ENCODE measurements at places on chromosomes 5 and 9.

DNA sequence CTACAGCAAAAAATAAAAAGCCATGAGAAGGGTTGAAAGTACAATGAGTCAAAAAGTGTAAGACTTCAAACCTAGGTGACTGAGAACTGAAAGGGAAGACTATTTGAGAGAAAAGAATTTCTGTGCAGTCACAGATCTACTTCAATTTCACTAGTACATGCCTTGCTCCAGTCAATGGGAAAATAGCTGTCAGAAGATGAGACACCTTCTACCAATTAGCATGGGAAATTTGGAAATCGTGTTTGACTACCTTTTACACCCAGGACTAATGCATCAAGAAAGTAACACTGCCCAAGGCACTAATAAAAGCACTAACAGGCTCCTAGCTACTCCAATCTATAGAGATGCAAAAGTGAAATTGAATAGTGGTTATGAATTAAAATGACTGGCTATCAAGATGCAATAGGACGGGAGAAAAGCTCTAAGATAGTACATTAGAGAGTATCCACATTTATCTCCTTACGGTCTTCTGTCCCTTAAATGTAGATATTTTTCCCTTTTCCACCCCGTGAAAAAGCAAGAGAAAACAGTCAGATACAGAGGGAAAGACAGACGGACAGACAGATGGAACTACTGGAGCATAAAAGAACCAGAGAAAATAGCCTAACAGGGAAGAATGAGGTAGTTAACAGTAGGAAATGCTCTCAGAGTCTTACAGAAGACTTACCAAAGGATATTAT lies 15.2 kb downstream of the ERP44 start:
- DNase-seq = no peak

DNA sequence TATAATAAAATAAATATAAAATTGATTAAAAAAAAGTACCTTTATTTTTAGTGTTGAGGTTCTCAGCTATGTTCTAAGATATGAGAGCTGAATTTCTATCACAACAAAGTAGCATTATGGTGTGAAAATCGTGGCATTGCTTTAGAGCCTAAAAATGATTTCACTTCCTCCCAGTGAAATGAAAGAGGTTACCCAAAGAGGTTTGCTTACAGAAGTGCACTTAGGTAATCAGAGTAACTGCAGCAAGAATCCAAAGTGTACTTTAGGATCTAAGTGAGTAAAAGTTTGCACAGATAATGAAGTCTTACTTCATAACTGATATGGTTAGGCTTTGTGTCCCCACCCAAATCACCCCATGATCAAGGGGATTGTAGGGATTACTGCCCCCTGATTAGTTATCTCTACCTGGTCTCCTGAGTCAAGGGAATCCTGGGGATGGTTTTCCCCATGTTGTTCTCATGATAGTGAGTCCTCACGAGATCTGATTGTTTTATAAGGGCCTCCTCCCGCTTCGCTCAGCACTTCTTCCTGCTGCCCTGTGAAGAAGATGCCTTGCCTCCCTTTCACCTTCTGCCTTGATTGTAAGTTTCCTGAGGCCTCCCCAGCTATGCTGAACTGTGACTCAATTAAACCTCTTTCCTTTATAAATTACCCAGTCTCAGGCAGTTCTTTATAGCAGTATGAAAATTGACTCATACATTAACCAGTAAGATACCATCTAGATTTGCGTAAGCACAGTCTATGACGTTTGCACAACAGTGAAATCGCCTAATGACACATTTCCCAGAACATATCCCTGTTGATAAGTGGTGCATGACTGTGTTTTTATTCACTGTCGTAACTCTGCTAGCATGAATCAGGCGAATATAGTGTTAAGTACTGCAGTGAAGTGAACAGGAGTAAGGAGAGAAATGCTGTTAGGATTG lies 40.3 kb upstream of the LRRC70 start:
- no peak for DNase-seq

DNA sequence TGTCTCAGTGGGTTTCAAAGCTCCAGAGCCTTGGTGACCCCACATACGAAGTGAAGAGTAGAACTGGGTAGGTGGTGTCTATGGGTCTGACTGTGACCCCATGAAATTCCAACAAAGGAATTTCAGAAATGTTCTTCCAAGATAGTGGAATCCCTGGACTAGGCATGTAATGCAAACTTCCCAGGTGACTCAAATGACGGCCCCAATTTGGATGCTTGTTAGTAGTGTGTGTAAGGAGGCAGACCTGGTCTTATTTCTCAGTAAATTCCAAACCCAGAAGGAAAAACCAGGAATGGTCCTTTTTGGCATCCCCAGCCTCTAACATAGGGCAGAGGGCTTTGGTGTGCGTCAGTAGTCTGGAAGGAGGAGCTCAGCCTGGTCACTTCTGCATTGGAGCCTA lies 43.6 kb upstream of the ABCA1 start:
- no peak for DNase-seq

GRCh38 chr5:17276445-17276844 lies 59.0 kb downstream of the BASP1 start:
- DNase-seq = no peak

- DNase-seq = no peak
Observed at GRCh38 chr9:79633558-79633957, 61.8 kb downstream of the TLE4 start.

DNA sequence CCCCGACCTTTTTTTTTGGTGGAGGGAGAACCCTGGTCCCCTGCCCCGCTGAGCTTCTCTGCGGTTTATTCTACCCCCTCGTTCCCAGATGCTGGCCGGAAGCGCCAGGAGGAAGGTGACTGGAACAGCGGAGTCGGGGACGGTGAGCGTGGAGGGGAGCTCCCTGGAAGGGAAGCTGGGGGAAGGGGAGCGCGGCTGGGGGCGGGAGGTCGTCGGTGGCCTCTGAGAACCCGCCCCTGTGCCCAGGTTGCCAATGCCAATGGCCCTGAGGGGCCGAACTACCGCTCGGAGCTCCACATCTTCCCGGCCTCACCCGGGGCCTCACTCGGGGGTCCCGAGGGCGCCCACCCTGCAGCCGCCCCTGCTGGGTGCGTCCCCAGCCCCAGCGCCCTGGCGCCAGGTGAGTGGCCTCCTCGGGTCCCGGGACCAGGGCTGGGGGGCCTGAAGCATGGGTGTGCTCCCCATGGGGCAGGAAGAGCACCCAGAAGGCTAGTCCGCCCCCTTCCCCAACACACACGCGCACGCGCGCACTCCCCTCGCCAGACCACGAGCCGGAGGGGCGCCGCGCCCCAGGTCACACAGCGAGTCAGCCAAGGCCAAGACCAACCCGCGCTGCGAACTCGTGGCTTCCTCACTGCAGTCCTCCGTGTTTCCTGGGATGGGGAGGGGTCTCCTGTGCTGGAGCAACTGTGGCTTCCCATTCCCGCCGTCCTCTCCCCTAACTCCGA lies 10.6 kb downstream of the MYOZ3 start:
- DNase-seq = no peak

GRCh38 chr9:38761999-38762398 lies 42.1 kb upstream of the FAM240B start:
- no peak for DNase-seq

- no peak for DNase-seq
Observed at GRCh38 chr5:128202320-128202719, 118.8 kb downstream of the SLC12A2 start.

DNA sequence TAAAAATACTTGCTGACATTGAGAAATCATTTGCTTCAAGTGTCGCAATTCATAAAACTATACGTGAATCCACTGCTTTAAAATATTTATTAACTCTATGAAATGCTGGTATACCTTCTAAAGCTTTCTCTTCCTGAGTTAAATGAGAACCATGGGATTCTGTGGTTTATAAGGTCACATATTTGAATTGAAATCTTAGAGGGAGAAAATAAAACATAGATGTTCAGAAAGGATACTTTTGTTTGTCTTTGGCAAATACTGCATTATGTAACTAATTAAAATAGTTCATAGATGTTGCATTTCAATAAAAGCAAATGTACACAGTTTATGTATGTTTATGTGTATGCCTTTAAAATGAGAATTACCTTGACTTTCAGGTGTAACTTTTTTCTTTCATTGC lies 250.1 kb downstream of the FAM170A start:
- DNase-seq = no peak

- no peak for DNase-seq
Observed at GRCh38 chr5:31051316-31051715, 142.2 kb upstream of the CDH6 start.

DNA sequence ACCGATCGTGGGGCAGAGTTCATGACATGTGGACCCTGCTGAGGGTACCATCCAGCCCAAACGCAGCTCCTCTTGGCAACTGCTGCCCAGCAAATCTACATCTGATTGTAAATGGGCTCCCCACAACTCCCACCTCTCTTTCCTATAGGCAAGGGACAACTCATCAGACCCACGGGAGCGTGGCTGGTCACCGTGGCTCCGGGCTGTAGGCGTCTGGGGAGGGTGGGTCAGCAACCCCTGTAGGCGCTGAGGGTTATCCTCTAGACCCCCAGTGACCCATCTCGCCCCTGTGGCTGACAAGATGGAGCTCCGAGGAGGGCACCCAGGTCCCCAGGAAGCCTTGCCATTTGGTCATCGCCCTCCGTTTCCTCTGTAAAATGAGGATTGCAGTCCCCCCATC lies 122.4 kb downstream of the ZNF354C start:
- no peak for DNase-seq

GRCh38 chr5:135833961-135834638 lies 363 bp upstream of the SLC25A48 start:
- DNase-seq = peak; percentile 50

DNA sequence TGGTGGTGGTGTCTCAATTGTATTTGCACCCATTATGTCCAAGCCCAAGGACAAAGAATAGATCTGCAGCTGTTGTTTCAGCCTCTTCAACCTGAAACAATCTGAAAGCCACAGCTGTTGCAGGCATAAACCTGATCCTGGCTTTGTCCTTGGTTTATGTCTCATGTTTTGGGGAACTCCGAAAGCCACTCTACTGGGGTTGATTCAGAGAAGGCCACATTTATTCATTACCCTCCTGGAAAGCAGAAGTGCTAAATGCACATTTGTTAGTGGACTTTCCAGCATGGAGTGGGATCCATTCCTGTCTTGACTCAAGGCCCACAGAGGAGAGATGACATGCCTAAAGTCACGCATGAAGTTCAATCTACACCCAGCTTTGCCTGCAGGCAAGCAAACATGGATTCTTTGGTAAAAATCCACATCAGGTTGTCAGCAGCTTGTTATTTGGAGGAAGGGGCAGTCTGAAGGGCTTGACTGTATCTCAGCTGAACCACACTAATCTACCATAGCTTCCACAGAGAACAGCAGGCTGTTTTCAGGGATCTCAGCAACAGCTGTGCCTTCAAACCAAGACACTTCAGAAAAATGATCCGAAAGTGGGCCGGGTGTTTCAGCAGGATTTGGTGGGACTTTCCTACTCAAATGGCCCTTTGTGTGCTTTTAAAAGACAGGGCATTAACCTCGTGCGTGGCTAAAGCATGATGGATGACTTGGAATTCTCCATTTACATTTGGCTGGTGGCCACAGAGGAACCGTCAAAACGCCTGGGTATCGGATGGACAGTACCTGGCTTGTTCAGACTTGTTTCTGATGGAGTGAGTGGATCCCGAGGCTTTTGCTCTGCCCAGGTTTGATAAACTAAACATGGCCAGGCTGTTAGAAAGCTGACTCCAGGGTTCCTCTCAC lies 36.2 kb upstream of the ADAM19 start:
- peak; percentile 87 for DNase-seq

DNA sequence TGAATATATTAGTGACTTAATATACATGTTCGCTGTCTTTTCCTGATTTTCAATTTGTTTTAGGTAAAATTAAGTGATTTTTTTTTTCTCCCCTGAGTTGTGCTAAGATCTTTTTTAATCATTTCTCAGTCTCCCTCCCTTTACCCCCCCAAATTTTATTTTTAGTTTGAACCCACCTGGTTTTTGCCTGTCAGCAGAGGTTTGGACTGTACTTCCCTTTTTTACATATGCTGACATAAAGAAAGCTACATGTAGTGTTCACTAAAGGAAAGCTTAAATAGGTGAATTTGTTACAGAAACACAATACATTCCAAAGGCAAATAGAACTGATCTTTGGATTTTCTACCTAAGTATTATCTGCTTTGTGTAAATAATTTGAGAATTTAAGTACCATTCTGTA lies 82.2 kb downstream of the IPO11 start:
- no peak for DNase-seq

GRCh38 chr9:108445431-108446071 lies 410.2 kb downstream of the ACTL7B start:
- DNase-seq = peak; percentile 99

DNA sequence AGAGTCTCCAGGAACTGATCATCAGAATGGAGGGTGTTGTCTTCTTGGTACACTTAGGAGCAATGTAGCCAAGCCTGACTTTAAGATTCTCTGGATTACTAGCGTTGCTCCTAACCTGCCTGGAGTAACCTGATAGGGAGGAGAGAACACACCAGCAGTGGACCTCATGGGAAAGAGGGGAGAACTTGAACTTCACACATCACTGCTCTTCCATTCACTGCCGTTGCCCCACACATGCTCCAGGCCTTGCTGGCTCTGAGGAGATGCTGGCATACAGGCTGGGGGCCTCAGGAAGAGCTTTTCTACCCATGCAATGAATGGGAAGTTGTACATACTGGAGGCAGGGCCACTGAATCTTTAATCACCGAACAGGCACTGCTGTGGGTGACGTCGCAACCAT lies 60.3 kb upstream of the ADAMTS16 start:
- DNase-seq = no peak

DNA sequence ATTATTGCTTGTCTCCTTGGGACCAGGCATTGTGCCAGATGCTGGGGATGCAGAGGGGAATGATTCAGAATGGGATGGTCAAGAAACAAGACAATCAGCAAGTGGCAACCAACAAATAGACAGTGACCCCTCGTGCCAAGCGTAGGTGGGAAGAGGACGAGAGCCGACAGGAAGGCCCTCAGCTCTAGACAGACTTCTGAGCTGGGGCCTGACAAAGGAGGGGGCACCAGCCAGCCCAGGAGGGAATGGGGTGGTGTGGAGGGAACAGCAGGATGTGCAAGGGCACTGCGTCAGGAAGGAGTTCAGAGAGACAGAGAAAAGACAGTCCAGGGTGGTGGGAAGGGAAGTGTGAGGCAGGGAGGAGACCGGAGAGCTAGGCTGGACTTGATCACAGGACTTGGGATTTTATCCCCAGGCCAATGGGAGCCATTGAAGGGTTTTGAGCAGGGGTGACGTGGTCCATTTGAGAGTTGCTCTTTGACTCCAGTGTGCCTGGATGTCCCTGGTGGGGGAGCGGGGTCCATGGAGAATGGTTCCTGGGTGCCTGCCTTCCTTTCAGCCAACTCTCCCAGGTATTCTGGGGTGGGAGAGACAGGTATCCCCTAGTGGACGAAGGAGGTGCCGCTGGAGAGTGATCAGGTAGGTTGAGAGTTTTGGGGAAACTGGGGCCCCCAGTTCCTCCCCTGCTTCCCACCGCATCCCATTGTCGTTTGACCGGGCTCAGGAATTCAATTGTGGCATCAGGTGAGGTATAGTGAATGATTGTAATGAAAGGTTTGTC lies 79.3 kb upstream of the ZNF618 start:
- DNase-seq = no peak
